IPS DF 19.7 (cell line): ENCODE measurements at places on chromosomes 1 and 21.
A peak's percentile ranks its signal among the peaks of the same experiment; 100 is the strongest.

DNA sequence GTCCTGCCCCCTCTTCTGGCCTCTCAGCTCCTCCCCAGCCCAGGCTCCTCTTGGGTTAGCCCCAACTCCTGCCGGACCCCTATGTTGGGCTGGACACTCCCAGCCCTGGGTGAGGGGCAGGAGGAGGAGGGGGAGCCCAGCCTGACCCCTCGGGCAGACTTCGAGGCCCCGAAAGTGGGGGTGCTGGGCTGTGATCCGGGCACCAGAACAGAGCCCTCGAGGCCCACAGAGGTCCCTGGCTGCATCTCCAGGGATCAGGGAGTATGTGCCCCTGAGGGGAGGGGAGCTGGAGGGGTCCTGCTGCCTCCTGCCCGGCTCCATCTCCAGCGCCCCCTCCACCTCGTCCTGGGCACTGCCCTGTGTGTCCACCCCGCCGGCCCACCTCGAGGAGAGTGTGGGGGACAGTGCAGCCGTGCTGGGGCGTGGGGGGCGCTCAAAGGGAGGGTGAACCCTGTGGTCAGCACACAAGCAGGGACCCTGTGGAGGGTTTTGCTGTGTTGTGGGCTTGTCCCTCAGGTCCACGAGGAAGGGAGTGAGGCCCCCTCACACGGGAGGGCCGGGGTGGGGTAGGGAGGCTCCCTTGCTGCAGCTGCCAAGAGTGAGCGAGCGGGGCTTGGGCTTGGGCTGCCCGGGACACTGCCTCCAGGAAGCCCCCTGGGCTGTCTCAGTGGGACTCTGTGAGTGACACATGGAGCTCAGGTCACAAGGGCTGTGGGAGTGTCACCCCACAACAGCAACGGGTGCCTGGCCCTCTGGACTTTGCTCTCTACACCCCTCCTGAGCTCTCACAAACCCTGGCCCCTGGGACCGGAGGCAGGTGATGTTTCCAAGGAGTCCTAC is 54.4 kb downstream of the COL18A1 start:
- DNase-seq: no peak

DNA sequence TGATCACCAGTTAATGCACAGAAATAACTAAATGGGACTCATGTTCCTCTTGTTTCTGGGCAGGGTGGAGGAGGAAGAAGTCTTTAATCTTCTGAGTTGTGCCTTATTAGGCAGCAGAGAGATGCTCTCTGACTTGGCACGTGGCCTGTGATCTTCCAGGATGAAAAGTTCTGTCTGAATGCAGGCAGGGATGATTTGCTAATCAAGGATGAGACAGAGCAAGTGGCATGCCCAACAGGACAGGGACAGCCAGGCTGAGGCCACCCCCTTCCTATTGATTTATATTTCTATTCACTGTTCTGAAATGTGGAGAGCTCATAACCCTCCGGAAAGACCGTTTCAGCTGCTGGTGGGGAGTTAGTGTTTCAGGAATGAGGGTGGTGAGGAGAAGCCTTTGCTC is 477.8 kb upstream of the CAMK1G start:
- no peak for DNase-seq

DNA sequence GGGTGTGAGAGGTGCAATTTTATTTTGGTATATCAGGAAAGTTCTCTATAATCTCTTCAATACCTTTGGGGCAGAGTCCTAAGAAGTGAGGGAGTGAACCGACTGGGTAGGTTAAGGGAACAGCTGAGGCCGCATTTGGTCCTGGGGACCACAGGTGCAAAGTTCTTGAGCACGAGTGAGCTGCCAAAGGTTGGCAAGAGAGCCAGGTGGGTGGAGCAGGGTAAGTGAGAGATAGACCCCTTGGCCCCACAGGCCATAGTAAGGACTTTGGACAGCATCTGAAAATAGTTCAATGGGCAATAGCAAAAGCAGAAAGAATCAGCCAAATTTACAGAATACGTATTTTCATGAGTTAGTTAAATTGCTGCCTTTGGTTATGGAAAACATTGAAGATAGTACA is 11.0 kb upstream of the NID1 start:
- DNase-seq: no peak

DNA sequence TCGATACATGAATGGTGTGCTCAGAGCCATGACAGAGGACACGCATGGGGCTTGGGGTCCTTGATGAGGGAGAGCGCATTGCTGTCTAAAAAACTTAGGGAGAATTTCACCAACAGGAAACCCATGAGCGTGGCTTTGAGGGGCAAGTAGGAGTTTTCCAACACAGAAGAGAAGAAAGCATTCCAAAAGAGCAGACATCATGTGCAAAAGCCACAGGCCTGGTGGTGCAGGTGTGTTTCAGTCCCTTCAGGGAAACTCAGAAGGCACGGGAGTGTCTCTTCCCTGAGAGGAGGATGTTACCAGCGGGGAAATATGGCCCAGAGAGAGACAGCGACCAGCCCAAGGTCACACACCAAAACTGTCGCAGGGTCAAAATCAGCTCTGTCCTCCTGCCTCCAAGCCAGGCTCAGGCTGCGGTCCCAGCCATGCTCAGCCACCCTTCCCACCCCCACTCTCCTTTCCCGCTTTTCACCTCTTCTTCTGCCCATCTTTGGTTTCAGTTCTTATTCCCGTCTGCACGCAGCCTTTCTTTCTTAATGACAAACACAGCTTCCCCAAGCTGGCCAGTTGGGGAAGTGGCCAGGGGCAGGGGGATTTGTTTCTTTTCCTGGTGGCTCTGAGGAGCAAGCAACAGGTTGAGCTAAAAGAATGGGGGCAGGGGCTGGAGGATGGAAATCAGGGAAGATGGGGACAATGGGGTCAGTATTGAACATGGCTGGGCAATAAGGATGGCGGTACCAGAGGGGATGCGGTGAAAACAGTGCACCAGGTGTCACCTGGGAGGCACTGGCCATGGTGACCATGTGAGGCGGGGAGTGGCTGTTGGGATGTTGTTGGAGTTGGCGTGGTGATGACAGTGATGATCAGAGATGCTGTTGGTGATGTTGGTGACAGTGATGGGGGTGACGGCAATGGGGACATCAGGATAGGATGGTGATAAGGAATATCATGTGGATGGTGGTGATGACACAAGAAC is 10.3 kb downstream of the LAPTM5 start:
- no peak for DNase-seq

DNA sequence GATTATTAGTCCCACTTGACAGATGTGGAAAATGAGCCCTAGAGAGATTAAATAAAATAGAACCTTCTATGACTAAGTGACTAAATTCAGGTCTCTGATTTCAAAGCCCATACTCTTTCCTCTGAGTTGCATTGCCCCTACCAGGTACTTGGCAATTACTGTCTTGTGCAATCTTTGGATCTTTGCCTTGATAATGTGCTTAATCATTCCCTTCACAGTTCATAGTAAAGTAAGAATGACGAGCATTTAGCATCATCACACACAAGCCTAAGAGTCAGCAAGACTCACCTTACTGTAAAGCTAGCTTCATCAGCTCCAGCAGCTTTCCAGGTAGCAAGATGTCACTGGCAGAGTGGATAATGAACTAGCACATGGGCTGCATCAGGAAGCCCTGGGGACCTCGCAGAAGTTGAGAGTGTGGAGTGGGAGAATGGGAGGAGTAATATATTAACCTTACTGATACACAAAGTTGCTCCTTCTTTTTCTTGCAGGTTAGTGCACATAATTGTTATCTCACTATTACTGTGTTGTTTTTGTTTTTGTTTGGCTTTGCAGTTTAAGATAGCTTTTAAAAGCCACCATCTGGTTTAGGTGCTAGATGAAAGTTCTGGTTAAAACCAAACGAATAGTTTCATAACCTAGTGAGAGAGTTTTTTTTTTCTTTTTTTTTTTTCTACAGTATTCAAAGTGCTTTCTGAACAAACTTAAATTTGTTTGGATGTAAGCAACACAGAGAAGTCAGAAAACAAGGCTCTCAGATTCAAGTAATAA is 71.8 kb downstream of the PBX1 start:
- DNase-seq: no peak

DNA sequence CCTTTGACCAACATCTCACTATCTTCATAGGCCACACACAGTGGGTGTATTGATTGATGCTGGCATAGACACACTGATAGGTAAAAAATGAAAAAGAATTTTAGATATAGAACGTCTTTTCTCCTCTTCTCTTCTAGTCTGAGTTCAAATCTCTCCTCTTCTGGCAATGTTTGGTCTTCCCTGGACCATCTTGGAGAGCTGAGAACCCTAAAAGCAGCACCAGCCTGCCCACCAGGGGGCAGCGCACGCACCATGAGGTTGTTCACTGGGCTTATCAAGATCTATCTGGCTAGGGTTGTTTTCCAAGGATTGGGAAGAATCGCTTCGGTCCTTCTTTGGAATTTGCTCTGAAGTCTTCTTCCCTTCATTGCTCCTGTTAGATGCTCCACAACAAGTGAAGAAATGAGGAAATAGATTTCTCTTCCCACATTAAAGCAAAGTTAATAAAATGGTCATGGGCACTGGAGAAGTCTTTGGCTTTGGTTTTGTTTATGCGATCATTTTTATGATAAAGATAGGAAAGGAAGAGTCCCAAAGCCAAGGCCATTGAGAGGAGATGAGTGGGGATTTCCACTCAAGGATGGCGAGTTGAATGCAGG is 104.0 kb upstream of the OLIG2 start:
- DNase-seq: peak; percentile 12
